ENCODE measurements at places on chromosomes 5 and 9.

DNA sequence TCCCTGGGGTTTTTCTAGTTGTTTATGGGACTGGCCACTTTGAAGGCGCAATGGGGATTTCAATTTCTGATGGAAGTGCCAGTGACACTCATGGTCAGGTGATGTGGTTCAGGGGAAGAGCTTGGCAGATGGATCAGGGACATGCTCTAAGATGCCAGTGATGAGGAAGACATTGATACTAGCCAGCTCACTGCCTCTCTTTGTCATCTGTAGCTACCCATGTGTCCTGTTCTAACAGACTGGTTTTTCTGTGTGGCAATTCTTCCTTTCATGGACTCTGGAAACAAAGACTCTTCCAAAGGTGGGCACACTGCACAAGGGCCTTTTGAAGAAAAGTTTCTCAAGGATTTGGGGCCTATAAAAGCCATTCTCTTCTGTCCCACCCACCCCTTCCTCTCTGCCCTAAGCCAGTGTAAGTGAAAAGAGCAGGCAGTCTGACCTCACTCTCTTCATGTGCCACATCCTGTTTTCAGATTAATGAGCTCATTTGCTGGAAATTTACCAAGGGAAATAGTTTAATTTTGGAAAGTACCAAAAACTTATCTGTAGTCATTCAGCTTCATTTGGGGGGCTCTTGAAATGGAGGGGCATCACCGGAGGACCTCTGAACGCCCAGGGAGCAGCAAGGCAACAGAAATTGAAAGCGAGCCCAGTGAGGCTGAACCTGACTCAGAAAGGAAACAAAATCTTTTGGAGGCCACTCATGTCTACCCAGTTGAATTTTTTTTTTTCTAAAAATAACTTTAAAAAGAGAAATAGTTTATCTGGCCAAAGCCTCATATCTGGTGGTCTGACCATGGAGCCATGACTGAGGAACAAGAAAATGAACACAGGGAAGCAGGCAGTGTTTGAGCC is 4.9 kb upstream of the TRAF1 start:
- DNase-seq, result no peak

GRCh38 chr9:83146325-83146724 is 83.4 kb upstream of the RASEF start:
- DNase-seq, result no peak

GRCh38 chr9:3028535-3028934 is 184.6 kb upstream of the PUM3 start:
- no peak for DNase-seq

- DNase-seq, result peak; percentile 60
Measured at GRCh38 chr5:10289353-10289752, 18.3 kb downstream of the CMBL start.

DNA sequence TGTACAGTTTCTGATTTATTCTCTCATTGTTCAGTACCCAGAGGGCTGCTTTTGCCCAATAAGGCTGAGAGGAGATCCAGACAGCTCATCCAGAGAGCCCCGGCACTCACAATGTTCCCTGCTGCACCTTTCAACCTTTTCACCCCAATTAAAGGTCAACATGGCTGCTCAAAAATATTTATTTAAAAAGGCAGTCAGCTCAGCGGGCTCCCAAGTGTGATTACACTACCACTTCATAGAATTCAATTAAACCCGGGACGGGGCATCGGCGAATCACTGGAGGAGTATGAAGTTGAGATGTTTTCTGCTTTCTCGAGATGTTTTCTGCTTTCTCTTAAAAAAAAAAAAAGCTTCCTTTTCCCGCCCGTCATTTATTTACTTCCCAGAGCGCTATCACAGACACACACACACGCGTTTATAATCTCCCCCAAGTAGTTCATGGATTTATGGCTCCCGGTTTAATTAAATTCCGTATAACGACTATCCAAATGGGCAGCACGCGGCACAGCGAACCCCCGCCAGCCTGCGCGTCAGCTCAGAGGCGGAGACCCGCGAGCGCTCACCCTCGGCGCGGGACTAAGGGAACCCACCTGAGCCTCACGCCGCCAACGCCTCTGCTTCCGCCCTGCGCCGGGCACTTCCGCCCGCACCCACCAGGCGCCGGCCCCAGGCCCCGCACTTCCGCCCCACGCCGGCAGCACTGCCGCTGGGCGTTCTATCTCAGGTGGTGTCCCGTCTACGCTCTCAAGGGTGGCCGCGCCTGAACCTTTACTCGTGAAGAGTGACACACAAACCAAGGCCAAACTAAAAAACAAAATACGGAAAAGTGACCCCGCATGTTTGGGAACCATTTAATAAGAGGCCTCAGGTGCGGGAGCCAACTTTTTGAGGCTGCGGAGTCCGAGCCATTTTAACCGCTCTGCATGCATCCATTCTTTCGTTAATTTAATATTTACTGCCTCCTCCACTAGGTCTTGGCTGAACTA is at the start of gene C5orf63:
TSS of gene C5orf63 (minus strand) at position 642 of the 986 bp plus-strand sequence. CDS start 14,507 bp downstream, outside the sequence.
- peak; percentile 85 for DNase-seq

DNA sequence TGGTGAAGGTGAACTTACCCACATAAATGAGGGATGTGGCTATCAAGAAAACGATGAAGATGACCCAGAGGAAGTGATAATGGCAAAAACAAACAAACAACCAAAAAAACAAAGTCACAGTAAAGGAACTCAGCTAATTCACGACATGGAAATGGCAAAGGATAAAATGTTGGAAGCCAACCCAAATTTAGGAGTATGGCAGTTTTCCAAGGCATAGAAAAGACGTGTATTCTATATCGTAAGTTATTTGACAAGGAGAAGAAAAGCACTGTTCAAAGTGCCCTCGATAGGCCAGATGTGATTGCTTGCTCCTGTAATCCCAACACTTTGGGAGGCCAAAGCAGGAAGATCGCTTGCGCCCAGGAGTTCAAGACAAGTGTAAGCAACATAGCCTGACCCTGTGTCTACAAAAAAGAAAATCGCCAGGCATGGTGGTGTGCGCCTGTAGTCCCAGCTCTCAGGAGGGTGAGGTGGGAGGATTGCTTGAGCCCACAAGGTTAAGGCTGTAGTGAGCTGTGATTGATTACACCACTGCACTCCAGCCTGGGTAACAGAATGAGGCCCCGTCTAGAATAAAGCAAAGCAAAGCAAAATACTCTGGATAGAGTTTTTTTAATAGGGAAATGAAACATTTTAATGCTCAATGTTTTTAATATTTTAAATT is 138.0 kb downstream of the SMARCA2 start:
- no peak for DNase-seq

Measured in pancreas (tissue), 10 donors.